Amniotic stem cell (primary cell): ENCODE measurements at places on chromosomes 12 and 14.
A peak's percentile ranks its signal among the peaks of the same experiment; 100 is the strongest.

- DNase-seq: peak; percentile 61
These were observed 8.8 kb upstream of the SH2B3 start for GRCh38 chr12:111396726-111397445.

DNA sequence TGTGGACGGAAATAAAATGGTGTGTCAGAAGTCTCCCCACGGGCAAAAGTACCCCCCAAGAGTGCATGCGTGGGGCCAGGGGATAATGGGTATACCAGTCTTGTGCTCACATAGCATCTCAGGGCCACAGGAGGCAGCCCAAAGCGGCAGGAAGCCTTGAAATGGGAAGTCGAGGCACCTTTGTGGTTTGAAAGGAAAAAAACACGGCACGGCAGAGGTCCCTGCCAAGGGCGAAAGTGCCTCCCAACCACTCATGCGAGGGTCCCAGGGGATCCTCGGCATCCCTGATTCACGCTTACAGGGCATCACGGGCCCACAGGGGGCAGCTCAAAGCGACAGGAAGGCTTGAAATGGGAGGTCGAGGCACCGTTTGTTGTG, 583.2 kb downstream of the ALG10 start:
- no peak for DNase-seq

GRCh38 chr12:62656591-62657362, 190.2 kb downstream of the MON2 start:
- DNase-seq: no peak

GRCh38 chr14:101111620-101112290, 208.2 kb upstream of the RTL1 start:
- DNase-seq: no peak
